ENCODE measurements at places on chromosomes 1 and 21. TPM values are rescaled to one million over a fixed set of nuclear protein-coding genes. Genes with fewer than 3 reads are reported as not detected.

The C8B gene
- total RNA-seq: not detected

The PRAMEF4 gene
- not detected for total RNA-seq

The RNF186 gene
- 0.18 TPM for total RNA-seq

The HSD3B1 gene
- total RNA-seq: not detected

The SLC9C2 gene
- not detected for total RNA-seq

The SERPINC1 gene
- not detected for total RNA-seq

The UBASH3A gene
- total RNA-seq: 0.23 TPM

The SPRR2G gene
- total RNA-seq: not detected

The CFHR2 gene
- not detected for total RNA-seq

The MYOG gene
- 32.3 TPM for total RNA-seq

The ATP5PO gene
- 143 TPM for total RNA-seq

The DENND2C gene
- 5.8 TPM for total RNA-seq

The LCE1A gene
- not detected for total RNA-seq

The NHLH1 gene
- total RNA-seq: not detected

The PTPRC gene
- 26.6 TPM for total RNA-seq

The LHX8 gene
- not detected for total RNA-seq

The ACTL8 gene
- not detected for total RNA-seq

The EDARADD gene
- 4.6 TPM for total RNA-seq

The GPR25 gene
- not detected for total RNA-seq

The PKNOX1 gene
- total RNA-seq: 27.4 TPM

The COL6A1 gene
- total RNA-seq: 572 TPM

The LAPTM5 gene
- 24.5 TPM for total RNA-seq

The OR6N1 gene
- total RNA-seq: not detected

The ELAPOR1 gene
- 2.1 TPM for total RNA-seq

The ALPL gene
- 17.4 TPM for total RNA-seq

The TFF2 gene
- not detected for total RNA-seq

The IVL gene
- 0.35 TPM for total RNA-seq

The SLC45A3 gene
- 10.2 TPM for total RNA-seq

The SLC6A9 gene
- 5.4 TPM for total RNA-seq

The TRIM45 gene
- 13.5 TPM for total RNA-seq

Measured in metanephros (tissue), 2 donors.